ENCODE measurements at places on chromosomes 4 and X. TPM values are rescaled to one million over a fixed set of nuclear protein-coding genes. Genes with fewer than 3 reads are reported as not detected.

Gene ADGRL3
- not detected for total RNA-seq

Gene PDZD4
- total RNA-seq = 2.6 TPM

Gene XAGE1A
- total RNA-seq = not detected

Gene GAGE1
- total RNA-seq = not detected

Gene ERAS
- total RNA-seq = not detected

Gene DIAPH2
- total RNA-seq = 8.5 TPM

Gene ITIH6
- not detected for total RNA-seq

Gene RNF128
- not detected for total RNA-seq

Gene BEX4
- 13.1 TPM for total RNA-seq

Gene ANKRD37
- total RNA-seq = 51.2 TPM

Gene TCP11X2
- total RNA-seq = not detected

Gene BANK1
- 0.34 TPM for total RNA-seq

Gene GPRIN3
- total RNA-seq = 11.8 TPM

Gene RBM46
- not detected for total RNA-seq

Gene TMEM271
- not detected for total RNA-seq

Gene HAND2
- not detected for total RNA-seq

Gene TEX13C
- not detected for total RNA-seq

Gene S100G
- not detected for total RNA-seq

Gene NLGN4X
- not detected for total RNA-seq
